ENCODE measurements at places on chromosomes 2 and 18. TPM values are rescaled to one million over a fixed set of nuclear protein-coding genes. Genes with fewer than 3 reads are reported as not detected.

DNA sequence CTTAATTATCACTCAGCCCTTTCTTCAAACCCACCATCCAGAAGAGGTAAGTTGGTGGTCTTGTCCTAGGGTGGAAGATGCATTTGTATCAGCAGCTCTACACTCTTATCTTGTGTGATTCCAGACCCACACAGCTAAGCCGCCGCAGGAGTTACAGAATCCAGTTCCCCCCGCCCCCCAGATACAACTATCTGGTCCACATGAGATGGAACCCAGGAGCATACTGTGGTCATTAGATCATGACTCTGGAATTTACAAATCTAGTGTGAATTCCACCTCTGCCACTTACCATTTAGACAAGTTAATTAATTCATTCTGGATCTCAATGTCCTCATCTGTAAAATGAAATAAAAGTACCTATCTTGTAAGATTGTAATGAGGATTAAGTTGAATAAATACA, 486.4 kb downstream of the BCL11A start:
- DNase-seq: no peak

DNA sequence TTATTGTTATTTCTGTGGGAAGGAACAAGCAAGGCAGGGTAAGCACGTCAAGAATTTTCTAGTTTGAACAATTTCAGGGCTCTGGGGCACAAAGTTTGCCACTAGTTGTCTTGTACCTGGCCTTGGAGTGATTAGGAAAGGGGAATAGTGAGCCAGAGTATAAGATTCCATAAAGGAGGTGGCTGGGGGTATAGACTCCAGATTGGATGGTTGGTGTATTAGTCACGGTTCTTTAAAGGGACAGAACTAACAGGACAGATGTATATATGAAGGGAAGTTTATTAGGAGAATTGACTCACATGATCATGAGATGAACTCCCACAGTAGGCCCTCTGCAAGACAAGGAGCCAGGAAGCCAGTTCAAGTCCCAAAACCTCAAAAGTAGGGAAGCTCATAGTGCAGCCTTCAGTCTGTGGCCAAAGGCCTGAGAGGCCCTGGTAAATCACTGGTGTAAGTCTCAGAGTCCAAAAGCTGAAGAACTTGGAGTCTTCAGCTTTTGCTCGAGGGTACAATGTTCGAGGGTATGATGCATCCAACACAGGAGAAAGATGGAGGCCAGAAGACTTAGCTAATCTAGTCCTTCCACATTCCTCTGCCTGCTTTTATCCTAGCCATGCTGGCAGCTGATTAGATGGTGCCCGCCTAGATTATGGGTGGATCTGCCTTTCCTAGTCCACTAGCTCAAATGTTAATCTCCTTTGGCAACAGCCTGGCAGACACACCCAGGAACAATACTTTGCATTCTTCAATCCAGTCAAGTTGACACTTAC, 31.5 kb upstream of the PTPRM start:
- DNase-seq: no peak

GRCh38 chr2:167005096-167005495, 116.8 kb downstream of the XIRP2 start:
- DNase-seq: no peak

GRCh38 chr18:44792456-44793061, 111.9 kb downstream of the SETBP1 start:
- DNase-seq: no peak

DNA sequence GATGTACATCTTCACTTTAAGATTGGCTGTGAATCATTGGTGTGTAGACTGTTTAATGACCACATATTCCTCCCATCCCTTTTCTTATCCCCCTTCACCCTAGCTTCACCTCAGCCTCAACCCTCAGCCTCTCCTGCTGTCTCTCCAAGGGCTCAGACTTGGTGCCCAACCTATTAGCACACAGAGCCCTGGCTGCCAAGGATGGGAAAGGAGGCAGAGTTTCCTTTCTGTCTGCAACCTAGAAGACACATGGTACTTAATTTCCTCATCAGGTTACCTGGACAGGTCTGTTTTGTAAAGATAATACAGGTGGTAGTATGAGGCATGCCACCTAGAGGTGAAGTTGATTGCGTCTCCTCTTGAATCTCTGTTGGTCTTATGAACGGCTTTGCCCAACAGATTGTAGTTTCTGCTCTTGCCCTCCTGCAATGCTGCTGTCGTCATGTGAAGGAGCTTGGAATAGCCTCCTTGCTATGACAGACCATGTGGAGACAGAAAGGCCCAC, 44.5 kb upstream of the RMND5A start:
- DNase-seq: no peak

DNA sequence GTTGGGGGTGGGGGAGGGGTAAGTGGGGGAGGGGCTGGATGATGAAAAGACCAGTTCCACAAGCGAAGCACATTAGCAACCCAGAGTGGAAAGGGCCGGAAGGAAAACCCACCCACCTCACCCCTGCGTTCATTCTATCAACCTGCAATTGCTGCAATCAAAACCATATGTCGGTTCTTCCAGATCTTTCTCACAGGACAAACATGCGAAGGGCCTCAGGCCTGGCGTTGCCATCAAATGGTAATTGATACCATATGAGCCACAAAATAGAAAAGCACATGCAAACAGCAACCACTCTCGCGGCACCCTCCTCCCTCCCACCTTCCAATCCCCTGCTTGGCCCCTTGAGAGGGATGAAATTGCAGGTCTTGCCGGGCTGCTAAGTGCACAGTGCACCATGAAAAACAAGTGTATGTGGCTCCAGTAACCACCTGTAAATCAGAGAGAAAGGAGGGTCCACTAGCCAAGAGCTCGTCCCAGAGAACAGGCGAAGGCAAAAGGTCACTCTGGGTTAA, 287.5 kb downstream of the TCF4 start:
- no peak for DNase-seq

DNA sequence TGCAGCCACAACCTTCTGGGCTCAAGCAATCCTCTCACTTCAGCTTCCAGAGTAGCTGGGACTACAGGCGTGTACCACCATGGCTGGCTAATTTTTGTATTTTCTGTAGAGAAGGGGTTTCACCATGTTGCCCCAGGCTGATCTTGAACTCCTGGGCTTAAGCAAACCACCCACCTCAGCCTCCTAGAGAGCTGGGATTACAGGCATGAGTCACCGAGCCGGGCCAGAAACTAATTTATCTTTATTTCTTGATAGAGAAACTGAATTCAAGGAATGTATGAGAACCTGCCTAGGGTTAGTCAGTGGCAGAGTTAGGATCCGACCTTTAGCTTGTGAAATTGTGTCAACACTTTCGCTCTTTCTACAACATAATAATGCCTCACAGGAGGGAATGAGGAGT, 19.3 kb upstream of the ITGAV start:
- no peak for DNase-seq

The TCF23 gene
- not detected for total RNA-seq
